Activated naive CD4-positive, alpha-beta T cell treated with anti-CD3 and anti-CD28 coated beads, Interleukin-2, amount 50 U/mL, for 72 hours (primary cell): ENCODE measurements at places on chromosomes 11 and 22.

DNA sequence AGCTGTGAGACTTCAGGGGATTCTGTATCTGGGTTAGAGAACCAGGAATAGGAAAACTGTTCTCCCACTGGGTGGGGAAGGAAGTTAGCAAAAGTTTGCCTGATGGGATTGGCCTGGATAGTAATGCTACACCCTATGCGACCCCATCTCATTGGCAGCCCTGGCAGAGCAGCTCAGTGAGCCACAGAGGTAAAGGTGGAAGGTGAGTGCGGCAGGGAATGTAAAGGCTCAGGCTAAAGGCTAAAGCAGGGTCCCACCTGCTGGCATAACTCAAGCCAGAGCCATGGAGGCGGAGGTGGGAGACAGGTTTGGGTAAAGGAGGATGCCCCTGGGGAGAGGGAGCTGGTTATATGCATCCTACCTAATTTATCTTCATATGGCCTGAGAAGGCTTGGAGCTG, 18.7 kb downstream of the SSH3 start:
- peak; percentile 41 for DNase-seq

DNA sequence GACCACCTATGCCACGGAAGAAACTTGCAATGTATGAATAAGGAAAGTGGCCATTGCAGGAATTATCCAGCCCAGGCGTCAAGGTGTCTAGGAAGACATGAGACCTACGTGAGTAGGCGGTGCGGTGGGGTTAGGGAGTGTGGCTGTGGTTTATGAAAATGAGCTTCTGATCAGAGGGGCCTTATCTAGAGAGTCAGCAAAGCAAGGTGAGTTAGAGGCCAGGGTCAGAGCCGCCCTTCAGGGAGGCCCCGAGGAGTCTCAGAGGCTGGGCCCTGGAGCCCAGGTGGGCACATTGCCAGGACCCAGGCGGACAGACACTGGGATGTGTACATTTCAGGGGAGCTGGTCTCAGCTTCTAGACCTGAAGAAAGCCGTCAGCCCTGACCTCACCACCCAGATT, 13.8 kb upstream of the LINC01488 start:
- no peak for DNase-seq

GRCh38 chr11:12273618-12273995, 103.8 kb upstream of the PARVA start:
- DNase-seq: no peak

- no peak for DNase-seq
These were observed 26.2 kb downstream of the PISD start for GRCh38 chr22:31635638-31636306.

- no peak for DNase-seq
These were observed 35.6 kb downstream of the SIK2 start for GRCh38 chr11:111637885-111638284.

DNA sequence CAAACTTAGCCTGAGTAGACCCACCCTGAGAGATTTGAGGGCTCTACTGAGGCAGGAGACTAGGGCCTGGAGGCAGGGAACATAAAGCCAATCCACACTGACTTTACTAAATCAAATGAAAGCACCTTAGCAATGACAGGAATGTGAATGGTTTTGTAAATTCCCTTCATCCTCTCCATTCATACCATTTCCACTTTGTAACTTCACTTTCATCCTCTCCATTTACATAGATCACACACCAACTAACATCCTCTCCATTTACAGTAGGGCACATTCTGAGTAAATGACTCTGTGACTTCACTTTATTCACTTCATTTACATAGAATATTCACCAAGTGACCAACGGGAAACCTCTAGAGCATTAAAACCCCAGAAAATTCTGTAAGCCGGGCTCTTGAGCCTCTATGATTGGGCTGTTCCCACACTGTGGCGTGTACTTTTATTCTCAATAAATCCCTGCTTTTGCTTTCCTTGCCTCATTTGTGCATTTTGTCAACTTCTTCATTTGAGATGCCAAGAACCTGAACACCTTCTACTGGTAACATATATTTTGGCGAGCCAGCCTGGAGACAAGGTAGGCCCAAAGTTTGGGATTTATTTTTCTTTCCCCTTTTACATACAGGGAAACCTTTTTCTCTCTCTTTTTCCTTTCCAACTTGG, 82.9 kb downstream of the PIWIL4 start:
- no peak for DNase-seq

DNA sequence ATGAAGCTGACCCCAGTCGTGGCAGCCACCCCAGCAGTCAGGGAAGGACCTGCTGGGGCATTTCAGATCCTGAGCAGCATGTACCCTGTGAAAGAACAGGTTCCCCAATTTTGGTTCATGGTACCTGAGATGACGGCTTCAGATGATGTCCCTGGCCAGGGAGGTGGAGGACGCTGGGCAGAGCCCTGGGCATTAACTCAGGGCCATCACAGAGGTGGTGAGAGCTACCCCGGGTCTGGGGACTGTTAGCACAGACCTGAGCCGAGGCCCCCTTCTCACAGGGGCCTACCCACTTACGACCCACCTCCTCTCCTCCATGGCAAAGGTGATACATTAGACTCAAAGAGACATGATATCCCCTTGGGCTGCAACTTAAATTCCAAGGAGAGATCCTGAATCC, 68.1 kb downstream of the CDKN1C start:
- DNase-seq: no peak

GRCh38 chr22:22940961-22941605, 53.5 kb downstream of the IGLL5 start:
- no peak for DNase-seq
